GM13976 (cell line): ENCODE measurements at places on chromosomes 5 and 9.

DNA sequence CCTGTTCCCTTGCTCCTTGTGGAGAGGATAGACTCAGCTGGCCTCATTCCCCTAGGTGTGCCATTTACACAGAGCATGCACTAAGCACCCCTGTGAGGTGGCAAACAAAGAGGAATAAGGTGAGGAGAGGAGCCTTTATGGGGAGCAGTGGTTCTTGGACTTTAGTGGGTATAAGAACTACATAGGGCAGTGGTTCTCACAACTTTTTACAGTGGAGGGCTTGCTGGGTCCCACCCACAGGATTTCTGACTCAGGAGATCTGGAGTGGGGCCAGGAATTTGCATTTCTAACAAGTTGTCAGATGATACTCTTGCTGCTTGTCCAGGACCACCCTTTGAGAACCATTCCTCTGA, 42.0 kb downstream of the CSF1R start:
- no peak for DNase-seq

DNA sequence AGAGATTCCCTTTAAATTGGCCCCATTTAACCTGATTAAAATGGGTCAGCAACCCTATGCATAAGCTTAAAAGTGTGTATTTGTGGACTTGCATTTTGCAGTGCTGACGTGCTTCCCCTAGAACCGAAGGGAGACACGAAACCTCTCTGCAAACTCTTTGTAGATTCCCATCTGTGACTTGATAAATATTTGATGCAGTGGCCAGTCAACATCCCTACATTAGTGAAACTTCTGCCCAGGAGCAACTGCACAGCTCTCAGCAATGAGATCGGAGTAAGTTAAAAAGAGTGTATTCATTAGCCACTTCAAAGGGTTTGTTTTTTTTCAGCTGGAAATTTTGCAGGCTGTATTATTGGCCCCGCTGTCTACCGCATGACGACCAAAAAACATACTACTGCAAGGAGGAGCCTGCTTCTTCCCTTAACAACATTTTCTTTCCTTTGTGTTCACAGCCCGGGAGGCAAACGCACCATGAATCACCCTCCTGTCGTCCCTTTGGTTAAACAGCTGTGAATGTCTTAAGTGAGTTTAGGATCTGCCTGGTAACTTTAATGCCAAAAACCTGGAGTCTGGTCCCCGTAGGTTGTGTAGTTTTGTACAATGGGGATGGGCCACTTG, 38.0 kb upstream of the TCERG1 start:
- no peak for DNase-seq

GRCh38 chr5:72125941-72126620, 18.8 kb downstream of the MAP1B start:
- no peak for DNase-seq

GRCh38 chr9:99823681-99824377, 2.1 kb downstream of the NR4A3 start:
- peak; percentile 77 for DNase-seq

DNA sequence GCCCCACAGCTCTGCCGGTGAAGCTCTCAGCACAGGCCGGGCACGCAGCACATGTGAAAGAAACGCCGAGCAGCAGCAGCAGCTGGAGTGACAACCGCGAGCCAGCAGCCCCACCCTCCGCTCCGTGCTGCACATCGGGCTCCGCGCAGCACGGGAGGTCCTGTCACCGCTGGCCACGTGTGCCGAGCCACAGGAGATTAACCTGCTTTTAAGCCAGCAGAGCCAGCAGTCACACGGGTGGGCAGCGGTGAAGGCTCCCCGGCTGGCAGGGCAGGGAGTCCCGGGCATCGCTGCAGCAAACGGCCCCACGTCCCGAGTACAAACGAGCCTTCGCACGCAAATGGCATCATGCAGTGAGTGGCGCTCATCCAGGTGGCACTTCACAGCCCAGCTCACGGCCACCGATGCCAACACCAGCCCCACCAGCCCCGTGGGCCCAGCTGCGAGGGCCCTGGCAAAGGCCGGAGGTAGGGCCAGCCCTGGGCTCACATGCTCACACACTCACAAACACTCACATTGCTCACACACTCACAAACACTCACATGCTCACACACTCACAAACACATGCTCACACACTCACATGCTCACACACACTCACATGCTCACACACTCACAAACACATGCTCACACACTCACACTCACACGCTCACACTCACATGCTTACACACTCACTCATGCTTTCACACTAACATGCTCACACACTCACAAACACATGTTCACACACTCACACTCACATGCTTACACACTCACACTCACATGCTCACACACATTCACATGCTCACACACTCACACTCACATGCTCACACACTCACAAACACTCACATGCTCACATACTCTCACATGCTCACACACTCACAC, 11.1 kb downstream of the CCDC187 start:
- no peak for DNase-seq

DNA sequence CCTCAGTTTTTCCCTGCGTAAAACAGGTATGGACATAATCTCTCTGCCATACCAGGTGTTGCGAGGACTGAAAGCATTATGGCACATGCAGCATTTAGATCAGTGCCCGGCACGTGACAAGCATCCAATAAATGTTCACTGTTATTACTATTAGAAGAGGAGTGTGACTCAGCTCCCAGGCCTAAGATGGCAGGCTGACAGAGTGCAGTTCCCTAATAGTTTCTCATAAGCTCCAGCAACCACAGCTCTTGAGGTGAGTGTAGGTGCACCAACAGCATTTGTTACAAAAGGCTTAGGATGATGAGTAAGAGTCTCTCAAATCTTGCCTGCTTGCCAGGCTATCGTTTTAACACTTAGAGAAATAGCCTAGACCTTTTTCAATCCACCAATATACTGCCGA, 28.9 kb upstream of the GLIS3 start:
- DNase-seq, result no peak

DNA sequence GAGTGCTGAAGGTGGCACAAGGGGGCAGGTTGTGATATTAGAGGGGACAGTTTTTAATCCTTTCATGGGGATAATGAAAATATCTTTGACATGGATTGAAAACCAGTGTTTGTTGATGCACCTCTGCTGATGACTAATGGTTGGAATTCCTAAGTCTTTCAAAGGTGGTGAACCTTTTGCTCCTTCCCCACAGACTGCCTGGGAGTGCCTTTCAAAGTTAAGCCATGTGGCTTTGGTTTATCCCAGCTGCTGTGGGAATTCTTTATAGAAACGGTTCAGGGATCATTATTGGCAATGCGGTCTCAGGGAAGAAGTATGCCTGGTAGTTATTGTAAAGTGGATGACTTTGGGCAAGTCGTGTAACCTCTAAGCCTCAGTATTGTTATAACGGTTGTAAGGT, 45.7 kb downstream of the PIP5K1B start:
- no peak for DNase-seq

DNA sequence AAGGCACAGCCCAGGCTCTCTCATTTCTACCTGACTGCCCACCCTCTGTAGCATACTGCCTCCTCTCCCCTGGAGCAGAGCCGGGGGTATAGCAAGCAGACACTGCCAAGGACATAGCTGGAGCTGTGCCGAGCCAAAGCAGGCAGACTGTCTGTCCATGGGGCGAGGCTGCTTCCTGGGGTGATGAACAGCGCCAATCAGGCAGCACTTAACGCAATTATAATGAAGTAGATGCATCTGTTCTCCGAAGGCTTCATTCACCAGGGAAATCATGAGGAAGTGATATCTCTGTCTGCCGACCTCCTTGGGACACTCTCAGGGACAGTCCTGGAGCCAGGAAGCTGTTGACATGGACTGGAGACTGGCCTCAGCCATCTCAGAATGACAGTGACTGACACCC, 230.7 kb downstream of the ASTN2 start:
- no peak for DNase-seq

GRCh38 chr5:452978-453710, 10.2 kb downstream of the EXOC3 start:
- no peak for DNase-seq

GRCh38 chr9:8871796-8872445, 1072.3 kb upstream of the DMAC1 start:
- DNase-seq, result no peak

GRCh38 chr9:20781092-20781491, 97.0 kb downstream of the FOCAD start:
- no peak for DNase-seq

GRCh38 chr9:133242991-133243390, 32.0 kb downstream of the ABO start:
- no peak for DNase-seq

DNA sequence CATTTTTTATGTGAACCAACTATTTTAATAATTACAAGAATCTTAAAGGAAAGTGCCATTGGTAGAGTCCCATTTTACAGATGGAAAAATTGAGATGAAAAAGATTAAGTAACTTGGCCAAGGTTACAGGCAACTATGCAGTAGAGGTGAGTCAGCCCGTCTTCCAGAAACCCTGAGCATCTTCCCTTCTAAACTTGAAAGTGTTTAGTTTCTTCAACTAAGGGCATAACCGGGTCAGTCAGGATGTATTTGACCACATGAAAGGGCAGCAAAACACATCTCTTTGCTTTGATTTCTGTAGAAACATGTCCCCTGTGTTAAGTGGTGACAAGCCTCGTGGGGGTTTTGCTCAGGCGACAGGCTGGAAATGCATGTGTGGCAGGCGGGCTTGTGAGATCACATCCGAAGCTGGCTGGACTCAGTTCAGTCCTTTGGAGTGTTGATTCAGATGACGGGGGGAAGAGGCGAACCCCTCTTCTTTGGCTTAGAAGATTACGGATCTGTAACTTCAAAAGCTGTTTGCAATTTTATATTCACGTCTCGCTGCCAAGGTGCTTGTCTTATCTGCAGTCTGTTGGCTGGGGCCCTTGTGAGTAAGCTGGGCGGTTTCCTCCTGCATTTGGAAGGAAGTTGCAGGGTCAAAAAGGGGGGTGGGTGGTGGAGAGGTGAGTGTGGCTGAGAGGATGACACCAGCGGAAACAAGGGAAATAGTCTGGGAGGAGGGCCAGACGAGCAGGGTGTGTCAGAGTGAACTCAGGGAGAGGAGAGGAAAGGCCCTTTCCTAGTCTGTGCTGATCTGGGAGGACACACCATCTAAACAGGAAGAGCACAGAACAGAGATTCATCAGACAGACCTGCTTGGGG, 78.9 kb upstream of the RPS23 start:
- DNase-seq, result peak; percentile 19

- no peak for DNase-seq
Observed at GRCh38 chr5:153476767-153477166, 13.7 kb upstream of the GRIA1 start.

GRCh38 chr5:141973871-141974595, 5.1 kb downstream of the RNF14 start:
- no peak for DNase-seq

DNA sequence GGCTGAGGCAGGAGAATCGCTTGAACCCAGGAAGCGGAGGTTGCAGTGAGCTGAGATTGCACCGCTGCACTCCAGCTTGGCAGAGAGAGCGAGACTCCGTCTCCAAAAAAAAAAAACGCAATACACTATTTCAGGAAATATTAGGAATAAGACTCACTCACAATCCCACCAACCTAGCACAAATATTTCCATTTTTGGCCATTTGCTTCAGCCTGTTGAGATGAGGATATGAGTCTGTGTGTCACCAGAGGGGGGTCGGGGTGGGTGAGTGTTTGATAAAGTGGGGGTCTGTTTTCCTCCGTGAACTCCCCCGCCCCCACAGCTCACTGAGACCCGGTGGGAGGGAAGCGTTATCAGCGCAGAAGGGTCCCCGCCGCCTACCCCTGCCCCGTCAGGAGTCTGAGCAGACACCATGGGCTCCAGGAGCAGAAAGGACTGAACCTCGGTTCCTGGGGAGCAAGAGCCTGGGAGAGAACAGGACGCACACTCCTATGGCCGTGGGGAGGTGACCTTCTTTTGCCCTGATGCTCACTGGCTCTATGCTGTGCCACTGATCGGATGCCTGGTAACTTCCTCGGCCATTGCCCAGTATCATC, 153.8 kb upstream of the PHYKPL start:
- no peak for DNase-seq
